ENCODE measurements at places on chromosomes 7 and 10.

DNA sequence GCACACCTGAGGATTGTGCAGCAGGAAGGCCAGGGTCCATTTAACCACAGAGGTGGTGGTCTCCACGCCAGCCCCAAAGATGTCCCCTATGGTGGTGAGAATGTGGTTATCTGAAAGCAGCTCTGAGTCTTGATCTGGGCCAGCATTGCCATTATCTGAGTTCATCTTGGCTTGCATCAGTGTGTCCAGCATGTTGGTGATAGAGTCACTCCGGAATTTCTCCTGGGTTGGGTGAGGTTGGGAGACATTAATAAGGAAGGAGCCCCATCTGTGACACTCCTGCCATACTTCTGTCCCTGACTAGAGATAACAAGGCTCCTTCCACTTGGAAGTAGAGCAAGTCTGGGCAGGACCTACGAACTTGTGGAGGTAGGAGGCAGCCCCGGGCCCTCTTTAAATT is 4.2 kb downstream of the CYP17A1 start:
- DNase-seq, result no peak

DNA sequence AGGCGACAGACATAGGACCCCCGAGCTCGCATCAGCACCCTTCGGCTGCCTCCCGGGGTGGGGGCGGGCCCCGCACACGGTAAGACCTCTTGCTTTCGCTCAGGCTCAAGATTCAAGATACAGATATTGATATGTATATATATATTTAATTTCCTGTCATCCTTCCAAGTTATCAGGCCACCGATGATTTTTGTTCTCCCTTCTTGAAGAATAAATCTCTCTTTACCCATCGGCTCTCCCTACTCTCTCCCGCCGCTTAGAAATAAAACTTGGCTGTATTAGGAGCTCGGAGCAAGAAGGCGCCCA is 603 bp downstream of the ADRA2A start:
- no peak for DNase-seq

DNA sequence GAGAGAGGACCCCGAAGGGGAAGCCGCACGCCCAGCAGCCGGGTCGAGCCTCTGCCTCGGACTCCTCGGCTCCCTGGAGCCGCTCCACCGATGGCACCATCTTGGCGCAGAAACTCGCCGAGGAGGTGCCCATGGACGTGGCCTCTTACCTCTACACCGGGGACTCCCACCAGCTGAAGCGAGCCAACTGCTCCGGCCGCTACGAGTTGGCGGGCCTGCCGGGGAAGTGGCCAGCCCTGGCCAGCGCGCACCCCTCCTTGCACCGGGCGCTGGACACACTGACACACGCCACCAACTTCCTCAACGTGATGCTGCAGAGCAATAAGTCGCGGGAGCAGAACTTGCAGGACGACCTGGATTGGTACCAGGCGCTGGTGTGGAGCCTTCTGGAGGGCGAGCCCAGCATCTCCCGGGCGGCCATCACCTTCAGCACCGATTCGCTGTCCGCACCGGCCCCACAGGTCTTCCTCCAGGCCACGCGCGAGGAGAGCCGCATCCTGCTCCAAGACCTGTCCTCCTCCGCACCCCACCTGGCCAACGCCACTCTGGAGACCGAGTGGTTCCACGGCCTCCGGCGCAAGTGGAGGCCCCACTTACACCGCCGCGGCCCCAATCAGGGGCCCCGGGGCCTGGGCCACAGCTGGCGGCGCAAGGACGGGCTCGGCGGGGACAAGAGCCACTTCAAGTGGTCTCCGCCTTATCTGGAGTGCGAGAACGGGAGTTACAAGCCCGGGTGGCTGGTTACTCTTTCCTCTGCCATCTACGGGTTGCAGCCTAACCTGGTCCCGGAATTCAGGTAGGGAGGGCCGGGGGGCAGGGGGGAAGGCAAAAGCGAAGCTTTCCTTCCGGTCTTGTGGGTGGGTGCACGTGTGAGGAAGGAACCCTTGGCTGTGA is 973 bp downstream of the GPR158 start:
- no peak for DNase-seq

- no peak for DNase-seq
Measured at GRCh38 chr7:118590107-118590506, 365.6 kb downstream of the ANKRD7 start.

DNA sequence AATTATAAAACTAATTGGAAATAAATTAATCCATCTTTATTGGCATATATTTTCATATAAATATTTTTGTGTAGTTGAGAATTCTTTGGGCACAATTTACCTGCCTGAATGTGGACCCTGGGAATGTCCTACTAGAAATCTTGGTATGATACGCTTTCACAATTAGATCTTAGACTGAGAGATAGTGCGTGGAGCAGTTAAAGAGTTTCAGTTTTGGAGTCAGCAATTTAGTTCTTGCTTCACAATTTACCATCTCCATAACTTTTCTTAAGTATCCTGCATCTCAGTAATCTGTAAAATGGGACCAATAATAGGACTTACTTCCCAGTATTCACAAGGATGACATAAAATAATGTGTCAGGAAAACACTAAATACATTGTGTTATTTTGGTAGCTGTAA is 2.0 kb downstream of the MTPN start:
- no peak for DNase-seq

DNA sequence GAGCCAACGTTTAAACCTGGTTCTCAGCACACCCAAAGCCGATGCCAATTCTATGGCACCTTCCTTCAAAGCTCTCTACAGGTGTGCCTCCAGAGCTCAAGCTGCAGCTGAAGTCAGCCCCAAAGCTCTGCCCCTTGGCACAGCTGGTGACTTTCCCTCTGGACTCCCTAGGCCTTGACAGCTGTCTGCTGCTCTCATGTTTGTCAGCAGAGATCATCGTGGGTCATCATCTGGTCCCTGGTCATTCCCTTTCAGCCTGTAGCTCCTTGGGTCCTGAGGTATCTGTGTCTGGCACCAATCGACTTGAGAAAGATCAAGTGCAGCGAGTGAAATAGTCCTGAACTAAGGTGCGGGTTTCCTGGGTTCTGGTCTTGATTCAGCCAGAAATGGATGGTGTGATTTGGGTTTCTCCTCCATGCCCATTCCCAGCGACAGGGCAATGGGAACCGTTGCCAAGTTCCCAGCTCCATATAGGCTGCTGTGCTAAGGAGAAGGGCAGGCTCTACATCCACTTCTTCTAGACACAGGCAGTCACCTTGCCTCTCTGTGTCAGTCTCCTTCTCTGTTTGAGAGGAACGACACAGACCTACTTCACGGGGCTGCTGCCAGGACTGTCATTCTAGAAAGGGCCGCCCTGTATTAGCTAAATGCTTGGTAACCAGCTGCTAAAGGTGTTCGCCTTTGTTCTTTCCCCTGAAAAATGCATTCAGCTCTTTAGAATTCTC is 3.6 kb downstream of the PKD1L1 start:
- no peak for DNase-seq

- no peak for DNase-seq
Measured at GRCh38 chr7:103525937-103526336, 79.9 kb upstream of the SLC26A5 start.

DNA sequence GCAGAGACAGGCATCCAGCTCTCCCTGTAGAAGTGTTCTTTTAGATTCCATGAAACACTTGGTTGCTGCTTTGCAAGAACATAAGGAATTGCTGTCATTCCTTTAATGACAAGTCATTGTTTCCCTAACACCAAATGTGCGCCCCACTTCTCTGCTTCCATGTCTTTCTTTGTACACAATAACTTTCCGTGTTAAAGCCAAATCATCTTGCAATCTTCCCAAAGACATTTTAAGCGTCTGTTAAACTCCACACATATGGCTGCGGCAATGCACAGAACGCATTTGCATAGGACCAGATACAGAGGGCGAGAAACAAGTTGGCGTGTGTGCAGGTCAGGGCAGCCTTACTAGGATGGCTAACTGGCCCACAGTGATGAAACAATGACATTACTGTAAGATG is 399.3 kb upstream of the PRKCQ start:
- no peak for DNase-seq

DNA sequence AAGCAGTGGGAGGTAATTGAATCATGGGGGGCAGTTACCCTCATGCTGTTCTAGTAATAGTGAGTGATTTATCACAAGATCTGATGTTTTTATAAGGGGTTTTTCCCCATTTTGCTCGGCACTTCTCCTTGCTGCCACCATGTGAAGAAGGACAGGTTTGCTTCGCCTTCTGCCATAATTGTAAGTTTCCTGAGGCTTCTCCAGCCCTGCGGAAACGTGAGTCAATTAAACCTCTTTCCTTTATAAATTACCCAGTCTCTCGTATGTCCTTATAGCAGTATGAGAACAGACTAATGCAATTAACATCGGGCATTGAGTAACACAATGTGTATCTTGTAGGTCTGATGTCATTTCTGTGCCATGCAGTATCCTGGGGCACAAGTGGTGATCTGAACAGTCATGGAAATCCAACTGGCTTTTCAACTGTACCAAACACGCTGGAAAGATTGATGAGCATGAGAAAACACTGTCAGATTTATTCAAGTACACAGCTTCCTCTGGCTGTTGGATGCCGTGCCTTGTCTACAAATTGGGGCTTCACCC is 208.6 kb upstream of the KIAA1217 start:
- DNase-seq, result no peak

GRCh38 chr10:107444443-107444842 is 279.9 kb upstream of the SORCS1 start:
- no peak for DNase-seq

GRCh38 chr7:140121326-140121725 is 55.5 kb downstream of the KDM7A start:
- DNase-seq, result no peak

GRCh38 chr7:99083068-99083651 is 60.7 kb downstream of the SMURF1 start:
- DNase-seq, result no peak

GRCh38 chr10:127649642-127650041 is 87.3 kb upstream of the FOXI2 start:
- no peak for DNase-seq

DNA sequence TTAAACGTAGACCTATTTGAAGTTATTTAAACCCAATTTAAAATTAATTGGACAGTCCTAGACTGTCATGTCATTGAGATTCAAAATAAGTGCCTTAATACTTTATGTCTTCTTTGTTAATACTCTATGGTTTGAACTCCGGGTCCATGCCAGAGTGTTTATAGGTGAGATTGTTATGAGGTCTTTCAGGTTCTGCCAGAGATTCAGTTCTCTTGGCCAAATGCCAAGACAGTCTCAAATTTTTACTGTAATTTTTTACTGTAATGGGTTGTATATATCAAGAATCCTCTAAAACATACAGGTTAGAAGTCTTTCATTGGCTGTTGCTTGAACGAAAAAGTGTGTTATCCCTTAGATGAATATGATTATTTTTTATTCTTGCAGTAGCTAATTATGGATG is 3.9 kb downstream of the ADD3 start:
- DNase-seq, result no peak

DNA sequence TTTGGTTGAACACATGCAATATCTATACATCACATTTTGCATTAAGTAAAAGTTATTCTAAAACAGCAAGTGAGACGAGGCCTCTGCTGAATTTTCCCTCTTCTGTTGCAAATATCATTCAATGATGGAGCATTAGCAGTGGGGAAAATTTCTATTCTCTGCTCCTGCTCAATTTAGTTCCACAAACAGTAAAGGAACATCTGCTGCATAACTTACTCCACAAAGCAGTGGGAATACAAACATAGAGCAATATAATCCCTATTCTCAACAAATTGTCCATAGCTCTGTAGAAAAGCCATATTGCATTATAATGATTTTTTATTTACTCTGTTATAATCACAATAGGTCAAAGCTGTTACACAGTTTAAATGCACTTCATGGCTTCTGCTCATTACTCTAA is 5.9 kb downstream of the AGR3 start:
- DNase-seq, result no peak

- no peak for DNase-seq
Measured at GRCh38 chr7:151242159-151243044, 6.1 kb downstream of the SMARCD3 start.

DNA sequence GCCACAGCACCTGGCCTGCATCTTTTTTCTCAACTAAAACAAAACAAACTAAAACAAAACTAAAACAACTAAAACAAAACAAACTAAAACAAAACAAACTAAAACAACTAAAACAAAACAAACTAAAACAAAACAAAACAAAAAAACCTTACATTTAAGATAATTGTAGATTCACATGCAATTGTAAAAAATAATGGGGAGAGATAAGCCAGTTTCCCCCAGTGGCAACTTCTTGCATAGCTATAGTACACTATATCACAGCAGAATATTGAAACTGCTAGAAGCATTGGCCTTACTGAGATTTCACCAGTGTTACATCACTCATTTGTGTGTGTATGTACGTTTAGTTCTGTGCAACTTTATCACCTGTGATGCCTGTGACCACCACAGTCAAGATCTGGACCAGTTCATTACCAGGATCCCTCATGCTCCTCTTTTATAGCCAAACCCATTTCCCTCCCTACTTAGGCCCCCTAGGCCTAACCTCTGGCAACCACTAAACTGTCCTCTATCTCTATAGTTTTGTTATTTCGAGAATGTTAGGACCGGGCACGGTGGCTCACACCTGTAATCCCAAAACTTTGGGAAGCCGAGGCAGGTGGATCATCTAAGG is 9.3 kb downstream of the FXYD4 start:
- no peak for DNase-seq

DNA sequence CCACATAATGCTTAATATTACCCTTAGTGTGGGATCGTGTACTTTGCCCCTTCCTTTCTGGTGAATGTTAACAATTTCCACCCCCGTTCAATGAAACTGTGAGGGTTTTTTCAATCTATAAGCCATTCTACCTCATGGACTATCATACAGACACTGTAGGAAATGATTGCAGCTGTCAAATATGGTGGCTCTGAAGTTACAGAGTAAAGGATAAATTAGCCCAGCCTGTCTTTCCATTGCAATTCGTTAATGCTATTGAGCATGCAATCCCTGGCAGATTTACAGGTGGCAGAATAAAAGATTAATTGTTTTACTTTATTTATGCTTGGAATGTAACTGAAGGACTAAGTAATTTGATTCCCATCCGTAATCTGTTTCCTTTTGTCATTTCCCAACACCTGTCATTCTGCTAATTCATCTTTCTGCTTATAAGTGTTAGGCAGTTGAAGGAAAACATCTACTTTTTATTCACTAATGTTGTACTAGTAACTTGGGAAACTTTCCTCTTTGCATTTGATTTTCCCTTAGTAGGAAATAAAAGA is 1211.6 kb upstream of the LRRN3 start:
- DNase-seq, result no peak

DNA sequence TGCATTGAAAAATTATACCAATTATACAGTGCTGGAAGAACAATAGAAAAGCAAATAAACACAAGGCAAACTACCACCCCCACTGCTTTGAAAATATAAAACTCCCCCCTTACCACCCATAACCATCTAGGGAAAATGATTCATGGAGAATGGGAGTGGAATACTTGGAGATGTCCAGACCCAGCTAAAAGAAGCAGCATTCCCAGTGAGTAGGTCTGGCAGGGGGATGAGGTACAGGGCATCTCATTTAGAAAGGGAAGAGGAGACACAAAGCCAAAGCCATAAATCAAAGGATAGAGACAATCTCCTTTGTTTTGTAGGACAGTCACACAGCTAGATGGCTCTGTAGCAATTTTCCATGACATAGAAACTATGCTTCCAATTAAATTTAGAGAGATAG is 36.0 kb upstream of the DGKI start:
- DNase-seq, result no peak

All from GOT3 (cell line).